ENCODE measurements at places on chromosomes 2 and 18.

DNA sequence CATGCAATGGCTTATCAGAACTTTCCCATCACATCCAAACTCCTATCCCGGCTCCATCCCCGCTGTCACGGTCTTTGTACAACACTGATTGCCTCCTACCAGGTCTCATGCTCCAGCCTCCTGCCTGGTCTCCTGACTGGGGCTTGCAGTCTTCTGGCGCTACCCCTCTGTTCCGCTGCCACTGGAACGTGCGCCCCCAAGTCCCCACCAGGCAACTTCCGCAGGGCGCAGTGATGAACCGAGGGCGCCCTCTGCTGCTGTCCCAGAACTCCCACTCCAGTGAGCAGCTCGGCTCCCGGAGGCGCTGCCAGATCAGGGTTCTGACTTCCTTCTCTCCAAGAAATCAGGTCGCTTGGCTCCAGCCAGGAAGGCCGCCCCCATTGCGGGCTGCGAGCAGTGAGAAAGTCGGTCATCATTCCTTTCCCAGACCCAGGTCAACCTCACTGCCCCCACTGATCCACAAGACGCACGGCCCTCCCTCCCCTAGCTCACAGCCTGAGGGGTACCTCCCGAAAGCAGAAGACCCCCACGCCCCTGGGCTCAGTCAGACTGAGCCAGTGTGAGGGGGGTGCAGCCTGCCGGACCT, 43.9 kb upstream of the RAB11FIP5 start:
- no peak for DNase-seq

GRCh38 chr2:241751152-241751551, 16.7 kb downstream of the D2HGDH start:
- no peak for DNase-seq

GRCh38 chr18:1078301-1078700, 173.6 kb downstream of the ADCYAP1 start:
- DNase-seq: no peak

GRCh38 chr2:76280686-76281085, 570.0 kb upstream of the GCFC2 start:
- no peak for DNase-seq

DNA sequence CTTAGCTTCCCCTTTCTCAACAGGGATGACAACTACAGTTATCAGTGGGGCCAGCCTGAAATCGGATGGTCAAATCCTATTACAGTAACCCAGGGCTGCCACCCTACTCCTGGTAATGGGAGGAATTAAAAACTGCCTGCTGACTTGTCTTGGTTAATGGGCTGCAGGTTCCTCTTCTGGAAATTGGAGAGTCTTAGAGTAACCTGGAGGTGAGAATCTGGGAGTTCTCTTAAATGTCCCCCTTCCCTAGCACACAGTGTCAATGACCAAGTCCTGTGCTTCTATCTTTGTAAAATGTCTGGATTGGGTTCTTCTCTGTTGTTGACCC, 113.1 kb downstream of the DDX1 start:
- no peak for DNase-seq

DNA sequence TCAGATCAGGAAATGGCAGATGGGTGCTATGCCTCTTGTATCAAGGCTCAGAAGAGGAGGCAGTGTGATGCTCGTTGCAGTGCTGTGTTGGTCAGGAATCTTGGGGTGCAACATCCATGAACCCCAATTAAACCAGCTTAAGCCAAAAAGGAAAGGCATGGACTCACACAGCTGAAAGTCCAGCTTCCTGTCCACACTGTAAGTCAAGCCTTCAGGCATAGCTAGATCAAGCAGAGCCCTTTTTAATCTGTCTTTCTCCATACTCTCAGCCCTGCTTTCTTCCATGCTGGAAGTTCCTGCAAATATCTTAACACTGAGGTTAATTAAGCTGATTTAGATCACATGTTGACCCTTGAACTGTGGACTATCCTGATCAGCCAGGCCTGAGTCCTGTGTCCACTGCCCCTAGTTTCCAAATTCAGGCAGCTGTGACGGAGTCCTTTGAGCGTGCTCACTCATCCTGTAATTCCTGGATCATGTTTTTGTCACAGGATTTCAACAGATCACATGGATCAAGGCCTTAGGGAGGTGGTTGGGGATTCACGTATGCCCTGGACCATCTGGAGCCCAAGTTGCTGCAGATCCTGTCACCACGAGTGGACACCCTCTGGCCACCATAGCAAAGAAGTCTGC, 4.5 kb upstream of the C2orf74 start:
- DNase-seq: no peak

DNA sequence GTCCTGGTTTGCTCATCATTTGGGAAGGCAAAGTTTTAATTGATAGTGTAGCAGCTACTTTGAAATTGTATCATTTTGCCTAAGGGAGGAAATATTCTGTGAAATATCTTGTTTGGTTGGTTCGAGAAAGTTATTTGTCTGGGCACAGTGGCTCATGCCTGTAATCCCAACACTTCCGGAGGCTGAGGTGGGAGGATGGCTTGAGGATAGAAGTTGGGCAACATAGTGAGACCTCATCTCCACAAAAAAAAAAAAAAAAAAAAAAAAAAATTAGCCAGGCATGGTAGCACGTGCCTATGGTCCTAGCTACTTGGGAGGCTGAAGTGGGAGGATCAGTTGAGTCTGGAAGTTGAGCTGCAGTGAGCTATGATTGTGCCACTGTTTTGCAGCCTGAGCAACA, 3.1 kb upstream of the ADGRF3 start:
- no peak for DNase-seq

GRCh38 chr2:17084877-17085276, 419.2 kb upstream of the CYRIA start:
- no peak for DNase-seq

Data from LNCaP clone FGC (cell line).